ENCODE measurements at places on chromosomes 2 and 18.

GRCh38 chr2:75632091-75632701 lies 14.4 kb upstream of the MRPL19 start:
- DNase-seq, result no peak

GRCh38 chr2:240453461-240454105 lies 18.1 kb downstream of the GPC1 start:
- peak; percentile 72 for DNase-seq

GRCh38 chr2:17540093-17540812 lies at the start of gene VSNL1:
Gene VSNL1, plus strand, starts transcription at chr2:17540696. Its CDS starts 51,379 bp downstream, at chr2:17592075.
- peak; percentile 80 for DNase-seq

- DNase-seq, result peak; percentile 80
These were observed 17.6 kb upstream of the ADI1 start for GRCh38 chr2:3536682-3537632.

DNA sequence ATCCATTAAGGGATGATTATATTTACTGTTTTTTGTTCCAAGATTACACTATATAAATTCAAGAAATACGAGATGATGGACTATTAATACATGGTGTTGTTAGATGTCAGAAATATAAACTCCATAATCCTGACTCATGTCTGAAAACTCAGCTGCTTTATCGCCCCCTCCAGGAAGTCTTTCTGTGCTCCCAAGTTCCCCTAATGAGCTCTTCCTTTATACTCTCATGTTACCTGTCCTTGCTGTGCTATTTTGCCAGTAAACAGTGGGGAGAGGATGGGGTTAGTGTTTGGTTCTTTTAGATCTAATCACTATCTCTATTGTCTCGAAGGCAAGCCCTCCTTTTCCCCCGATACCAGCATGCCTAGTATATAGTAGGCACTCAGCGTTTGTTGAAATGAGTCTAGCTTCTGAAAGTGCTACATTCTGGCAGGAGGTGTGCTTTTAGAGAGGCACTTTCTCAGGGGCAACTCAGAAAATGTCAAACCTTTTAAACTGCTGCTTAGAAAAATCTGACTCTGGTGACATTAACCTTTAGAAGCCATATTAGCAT lies 21.4 kb upstream of the BARD1 start:
- peak; percentile 26 for DNase-seq

GRCh38 chr2:1607236-1607920 lies 136.9 kb downstream of the PXDN start:
- DNase-seq, result no peak

DNA sequence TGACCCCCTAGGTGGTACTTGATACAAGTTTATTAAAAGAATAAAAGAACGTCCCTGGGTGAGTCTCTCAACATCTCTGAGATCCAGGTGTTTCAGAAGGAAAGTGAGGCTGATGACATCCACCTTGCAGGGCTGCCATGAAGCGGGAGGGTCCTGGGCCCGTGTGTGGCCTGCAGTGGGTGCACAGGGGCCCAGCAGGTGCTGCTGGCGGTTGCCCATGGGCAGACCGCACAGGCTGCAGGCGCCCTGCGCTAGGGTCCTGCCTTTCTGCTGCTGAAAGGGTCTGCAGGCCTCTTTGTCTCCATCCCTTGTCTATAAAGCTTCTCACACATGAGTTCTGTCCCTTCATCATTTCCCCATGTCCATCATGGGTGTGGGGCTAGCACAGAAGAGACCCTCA lies 247.0 kb downstream of the TFCP2L1 start:
- DNase-seq, result no peak

DNA sequence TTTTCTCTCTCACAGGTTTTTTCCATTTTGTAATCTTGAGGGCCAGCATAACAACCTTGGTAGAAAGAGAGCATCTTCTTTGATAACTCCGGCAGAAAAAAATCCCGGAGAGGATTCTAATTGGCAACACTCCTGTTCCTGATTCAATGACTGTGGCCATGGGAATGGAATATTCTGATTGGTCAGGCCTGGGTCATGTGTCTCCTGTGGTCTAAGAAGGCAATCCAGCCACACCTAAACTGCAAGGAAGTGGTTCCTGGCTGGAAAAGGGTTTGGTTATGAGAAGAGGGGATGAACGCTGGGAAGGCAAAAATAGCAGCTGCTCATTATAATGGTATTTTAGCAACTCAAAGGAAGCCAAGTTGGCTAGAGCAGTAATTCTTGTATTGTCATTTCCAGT lies 24.8 kb upstream of the ZNF638 start:
- peak; percentile 16 for DNase-seq

- no peak for DNase-seq
These were observed 45.2 kb downstream of the ACVR1 start for GRCh38 chr2:157830696-157831570.

GRCh38 chr18:54100920-54101470 lies 123.5 kb downstream of the MBD2 start:
- DNase-seq, result no peak

Data from iPS-NIHi11 (cell line).